Stimulated activated CD8-positive, alpha-beta memory T cell treated with anti-CD3 and anti-CD28 coated beads, Interleukin-7, amount 100 ng/mL, for 1 hour (primary cell): ENCODE measurements at places on chromosomes 7 and 10.

GRCh38 chr7:105009667-105010503 is 4.1 kb upstream of the KMT2E start:
- no peak for DNase-seq

- no peak for DNase-seq
These were observed 62.4 kb upstream of the DOCK1 start for GRCh38 chr10:126842836-126843235.

- no peak for DNase-seq
These were observed 80.0 kb downstream of the MLLT10 start for GRCh38 chr10:21614000-21614399.

GRCh38 chr7:25234336-25234735 is 6.0 kb upstream of the NPVF start:
- DNase-seq: no peak

DNA sequence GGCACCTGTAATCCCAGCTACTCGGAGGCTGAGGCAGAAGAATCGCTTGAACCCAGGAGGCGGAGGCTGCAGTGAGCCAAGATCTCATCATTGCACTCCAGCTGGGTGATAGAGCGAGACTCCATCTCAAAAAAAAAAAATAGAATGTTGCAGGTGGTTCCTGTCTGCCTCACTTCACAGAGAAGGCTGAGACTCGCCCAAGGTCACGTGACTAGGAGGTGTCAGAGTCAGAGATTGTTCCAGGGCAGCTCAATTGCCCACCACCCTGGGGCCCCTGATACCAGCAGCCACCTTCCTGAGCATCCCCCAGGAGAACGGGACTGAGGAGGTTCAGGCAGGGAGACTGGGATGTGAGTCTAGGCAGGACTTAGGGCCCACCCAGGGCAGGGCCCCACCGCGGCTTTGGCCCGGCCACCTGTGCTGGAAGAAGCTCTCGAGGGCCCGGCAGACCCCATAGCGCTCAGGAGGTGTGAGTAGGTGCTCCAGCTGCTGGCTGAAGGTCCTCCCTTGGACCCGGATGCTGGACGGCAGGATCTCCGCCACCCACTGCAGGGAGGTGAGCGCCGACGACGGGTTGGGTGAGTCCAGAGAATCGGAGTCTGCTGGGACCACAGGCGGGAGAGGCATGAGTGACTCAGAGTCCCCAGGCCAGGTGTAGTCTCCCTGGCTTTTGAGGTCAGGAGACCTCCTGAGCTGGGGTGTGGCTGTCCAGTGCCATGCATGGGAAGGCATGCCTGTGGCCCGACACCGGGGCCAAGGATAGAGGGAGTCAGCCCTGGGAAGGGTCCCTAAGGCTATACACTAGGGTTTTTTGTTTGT is 30.9 kb downstream of the GRID2IP start:
- DNase-seq: no peak

DNA sequence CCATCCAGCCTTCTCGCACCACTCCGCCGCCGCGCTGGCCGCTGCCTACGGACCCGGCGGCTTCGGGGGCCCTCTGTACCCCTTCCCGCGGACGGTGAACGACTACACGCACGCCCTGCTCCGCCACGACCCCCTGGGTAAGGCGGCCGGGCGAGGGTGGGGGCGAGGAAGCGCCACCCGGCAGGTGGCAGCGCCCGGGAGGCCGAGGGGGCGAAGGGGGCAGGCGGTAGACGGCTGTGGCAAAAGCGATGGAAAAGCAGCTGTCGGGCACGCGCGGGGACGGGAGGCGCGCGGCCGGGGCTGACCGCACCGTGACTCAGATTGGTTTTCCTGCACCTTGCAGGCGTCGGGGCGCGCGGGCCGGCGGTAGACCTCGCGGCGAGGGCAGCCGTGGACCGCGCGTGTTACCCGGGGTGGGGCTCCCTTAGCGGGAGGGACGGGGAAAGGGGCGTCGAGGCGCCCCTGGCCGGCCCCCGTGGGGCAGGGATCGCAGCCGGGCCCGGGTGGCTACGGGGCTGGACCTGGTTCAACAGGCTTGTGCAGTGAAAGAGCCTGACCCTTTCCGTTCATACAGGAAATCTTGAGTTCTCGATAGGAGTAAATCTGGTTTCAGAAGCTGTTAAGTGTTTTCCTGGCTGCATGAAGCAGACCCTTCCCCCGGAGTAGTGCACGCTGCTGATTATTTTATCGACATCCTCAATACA is 608 bp downstream of the HHEX start:
- no peak for DNase-seq

DNA sequence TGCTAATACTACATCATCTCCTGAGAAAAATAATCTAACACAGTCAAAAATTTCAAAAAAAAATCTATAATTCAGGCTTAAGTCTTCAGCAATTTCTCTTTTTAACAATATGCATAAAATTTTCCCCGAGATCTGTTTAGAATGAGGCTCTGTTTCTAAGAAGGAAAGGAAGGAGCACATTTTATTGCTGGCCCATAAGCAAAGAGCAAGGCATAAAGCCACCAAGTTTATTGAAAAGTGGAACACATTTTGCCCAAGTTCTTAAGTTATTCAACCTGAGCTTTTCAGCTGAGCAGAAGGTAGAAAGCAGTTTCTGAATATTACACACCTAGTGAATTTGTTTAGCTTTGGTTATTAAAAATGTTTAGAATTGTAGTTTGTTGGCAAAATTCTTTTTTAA is 73.9 kb downstream of the AGMO start:
- DNase-seq: no peak

DNA sequence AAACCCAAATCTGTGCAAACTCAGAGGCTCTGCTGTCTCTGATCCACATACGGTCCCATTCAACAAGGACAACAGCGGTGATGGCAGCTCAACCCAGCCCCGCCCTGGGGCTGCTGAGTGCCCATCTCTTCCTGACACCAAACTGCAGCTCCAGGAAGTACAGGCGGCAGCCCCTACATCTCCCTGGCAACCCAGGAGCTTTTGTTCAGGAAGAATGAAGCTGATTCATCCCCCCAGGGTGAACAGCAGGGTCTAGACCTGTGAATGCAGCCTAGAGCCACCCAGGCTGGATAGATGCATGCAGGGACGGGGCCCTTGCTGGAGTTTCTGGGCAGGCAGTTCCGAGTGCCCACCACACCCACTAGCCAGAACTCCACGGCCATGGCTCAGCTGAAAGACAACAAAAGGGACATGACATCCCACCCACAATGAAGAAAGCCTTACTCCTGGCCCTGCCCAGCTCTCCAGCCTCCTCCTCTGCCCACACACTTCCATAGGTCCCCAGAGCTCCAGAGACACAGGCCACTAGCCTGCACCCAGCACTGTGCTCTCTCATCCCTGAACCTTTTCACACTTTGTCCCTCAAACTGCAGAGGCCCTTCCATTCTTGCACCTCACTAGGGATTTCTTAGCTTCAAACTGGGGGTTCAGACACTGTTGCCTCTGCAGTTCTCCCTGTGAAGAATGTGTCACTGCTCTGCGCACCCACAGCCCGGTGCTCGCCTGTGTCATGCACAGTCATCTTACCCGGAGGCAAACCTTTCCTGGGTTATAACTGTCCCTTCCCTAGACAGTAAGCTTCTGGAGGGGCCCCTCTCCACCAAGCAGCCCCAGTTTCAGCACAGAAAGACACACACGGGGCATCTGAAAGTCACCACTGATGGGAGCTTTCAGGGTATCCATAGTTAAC is 99.1 kb downstream of the GRID1 start:
- no peak for DNase-seq

DNA sequence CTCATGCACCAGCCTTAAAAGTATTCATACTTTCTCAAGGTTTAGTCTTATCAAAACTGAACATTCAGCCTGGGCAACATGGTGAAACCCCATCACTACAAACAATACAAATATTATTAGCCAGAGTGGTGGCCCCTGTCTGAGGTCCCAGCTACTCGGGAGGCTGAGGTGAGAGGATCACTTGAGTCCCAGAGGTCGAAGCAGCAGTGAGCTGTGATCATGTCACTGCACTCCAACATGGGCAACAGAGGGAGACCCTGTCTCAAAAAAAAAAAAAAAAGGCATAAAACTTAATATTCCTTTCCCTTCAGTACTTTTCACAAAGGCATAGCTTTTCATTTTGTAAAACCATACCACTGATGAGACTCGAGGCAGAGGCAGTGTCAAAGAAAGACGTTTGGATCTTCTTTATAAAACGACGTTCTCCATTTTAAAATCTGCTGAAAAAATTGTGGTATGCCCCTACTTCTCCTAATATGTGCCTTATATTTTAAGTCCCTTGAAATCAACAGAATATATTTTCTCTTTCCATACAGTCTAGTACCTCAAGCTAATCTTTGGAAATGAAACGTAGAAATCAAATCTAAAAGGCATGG is 1.9 kb downstream of the NSUN6 start:
- DNase-seq: no peak

DNA sequence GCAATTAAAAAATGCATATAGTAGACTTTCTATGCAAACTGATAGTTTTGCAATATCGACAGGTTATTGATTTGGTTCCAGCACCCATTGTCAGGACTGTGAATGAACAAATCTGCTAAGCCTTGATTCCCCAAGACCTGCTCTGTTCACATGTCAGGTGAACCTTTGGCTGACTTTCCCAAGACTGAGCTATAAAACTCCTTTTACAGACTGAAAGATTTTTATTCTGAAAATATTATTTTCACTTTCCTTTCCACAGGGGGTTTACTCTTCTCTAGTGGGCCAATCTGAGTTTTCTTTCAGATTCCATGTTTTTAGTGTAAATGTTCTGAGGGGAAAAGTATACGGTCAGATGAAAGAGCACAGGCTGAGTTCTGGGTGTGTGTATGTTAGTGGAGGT is 199.2 kb upstream of the BMPER start:
- no peak for DNase-seq
